GM18507 (cell line): ENCODE measurements at places on chromosomes 7 and 10.

DNA sequence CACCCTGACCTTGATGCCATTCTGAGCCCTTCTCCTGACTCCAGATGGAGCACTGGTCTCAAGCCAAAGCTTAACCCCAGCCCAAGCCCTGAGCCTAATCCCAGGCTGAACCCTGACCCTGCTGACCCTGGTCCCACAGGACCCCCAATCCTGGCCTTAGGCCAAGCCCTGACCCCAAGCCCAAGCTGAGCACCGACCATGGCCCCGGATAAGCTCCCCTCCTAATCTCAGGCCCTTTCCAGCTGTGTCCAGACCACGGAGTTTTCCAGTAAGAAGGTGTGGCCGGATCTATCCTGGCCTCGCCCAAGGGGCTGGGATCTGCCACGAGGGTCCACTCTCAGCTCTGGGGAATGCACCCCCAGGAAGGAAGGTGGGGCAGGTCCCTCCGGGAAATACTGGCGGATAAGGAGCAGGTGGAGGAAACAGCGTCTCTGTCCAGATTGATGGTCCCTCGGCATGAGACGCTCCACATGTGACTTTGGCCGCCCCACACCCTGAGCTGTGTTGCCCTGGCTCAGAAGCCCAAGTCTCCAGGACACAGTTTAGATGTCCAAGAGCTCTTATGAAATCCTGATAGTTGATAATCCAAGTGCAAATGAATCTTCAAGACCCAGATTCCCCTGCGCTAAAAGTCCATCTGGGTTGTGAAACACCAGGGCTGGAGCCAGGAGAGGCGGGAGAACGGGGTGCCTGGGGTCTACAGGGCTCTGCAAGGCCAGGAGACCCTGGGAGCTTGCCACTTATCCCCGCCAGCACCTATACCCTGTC lies 10.4 kb downstream of the ELN start:
- DNase-seq, result no peak

- no peak for DNase-seq
Measured at GRCh38 chr10:69757553-69758309, 44.0 kb upstream of the COL13A1 start.

- DNase-seq, result no peak
Measured at GRCh38 chr7:15813448-15813847, 127.0 kb upstream of the MEOX2 start.

- DNase-seq, result no peak
Measured at GRCh38 chr7:155685070-155685790, 40.8 kb downstream of the RBM33 start.

DNA sequence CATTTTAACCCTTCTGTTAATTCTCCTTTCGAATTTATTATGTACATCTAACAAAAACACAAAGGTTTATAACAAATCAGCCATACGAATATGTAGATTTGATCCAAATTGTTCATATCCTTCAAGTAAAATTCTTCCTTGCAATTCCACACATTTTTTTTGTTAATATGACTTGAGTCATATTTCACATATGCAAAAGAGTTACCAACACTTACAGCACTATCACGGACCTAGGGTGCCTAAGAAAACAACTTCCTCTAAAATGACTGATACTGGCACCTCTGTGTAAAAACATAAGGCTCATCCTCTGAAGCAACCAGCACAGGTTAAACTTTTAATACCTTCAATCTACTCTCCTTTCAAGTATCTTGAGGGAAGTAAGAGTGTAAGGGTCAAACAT lies 451.8 kb downstream of the SEMA3D start:
- DNase-seq, result no peak

DNA sequence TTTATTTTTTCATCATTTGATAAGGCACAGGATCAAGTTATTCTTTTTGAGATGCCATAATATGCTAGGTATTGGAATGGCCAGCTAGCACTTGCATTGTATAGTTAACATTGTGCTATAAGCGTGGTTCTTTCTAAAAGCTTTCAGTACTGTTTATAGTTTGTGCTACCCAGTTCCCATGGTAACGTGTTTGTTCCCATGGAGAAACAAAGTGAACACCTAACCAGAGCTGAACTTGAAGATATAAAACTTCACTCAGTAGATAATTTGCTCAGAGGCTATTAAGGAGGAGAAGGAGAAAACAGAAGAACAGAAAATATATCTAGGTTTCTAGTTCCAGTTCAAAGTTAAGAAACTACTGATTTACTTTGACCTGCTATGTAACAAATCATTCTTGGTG lies 23.6 kb upstream of the ITGB8 start:
- no peak for DNase-seq

DNA sequence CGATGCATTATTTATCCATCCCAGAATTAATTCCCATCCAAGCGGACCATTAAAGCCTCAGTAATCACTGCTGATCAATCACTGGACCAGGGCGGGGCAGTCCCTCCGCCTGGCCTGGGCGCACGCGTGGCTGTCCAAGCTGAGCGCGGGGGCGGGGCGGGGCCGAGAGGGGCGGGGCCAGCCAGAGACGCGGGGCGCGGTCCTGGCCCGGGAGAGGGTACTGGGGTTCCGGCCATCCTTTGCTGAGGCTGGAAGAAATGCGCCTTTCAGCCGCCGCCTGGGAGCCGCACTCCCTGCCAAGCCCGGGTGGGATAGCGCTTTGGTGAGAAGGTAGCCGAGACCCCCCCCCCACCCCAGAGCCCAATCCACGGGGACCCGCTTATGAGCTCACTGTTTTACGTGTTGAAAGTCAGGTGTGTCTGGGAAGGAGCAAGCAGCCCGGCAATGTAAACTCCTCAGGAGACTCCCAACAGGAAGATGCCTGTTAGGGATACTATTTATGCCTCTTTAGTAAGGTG lies at the start of gene ARHGAP22:
Gene ARHGAP22, minus strand, starts transcription at position 83 of the 518 bp plus-strand sequence. CDS start 277 bp downstream, outside the sequence.
- DNase-seq, result peak; percentile 39

DNA sequence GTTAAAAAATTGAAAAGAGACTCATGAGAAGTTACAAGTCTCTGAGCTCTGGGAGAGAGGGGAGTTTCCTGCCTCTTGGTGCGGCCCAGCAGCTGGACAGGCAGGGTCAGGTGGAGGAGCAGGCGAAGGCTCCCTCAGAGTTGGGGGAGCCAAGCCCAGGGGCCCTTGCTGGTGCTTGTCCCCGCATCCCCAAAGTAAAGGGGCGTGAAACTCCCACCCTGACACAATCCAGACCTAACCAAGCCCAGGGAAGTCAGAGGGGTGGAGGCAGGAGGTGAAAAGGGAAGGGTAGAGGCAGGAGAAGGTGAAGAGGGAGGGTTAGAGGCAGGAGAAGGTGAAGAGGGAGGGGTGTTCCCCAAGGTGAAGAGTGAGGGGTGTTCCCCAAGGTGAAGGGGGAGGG lies 322.8 kb downstream of the GLRX3 start:
- no peak for DNase-seq

DNA sequence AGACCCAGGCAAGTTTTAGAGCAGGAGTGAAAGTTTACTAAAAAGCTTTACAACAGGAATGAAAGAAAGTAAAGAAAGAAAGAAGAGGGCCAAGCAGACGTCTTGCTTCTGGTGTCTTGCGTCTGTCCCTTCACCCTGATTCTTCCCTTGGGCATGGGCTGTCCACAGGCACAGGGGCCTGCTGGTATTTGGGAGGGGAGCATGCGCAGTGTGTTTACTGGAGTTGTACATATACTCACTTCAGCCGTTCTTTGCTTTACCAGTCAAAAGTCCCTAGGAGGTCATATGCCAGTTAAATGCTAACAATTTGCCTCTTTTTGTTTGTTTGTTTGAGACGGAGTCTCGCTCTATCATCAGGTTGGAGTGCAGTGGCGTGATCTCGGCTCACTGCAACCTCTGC lies 875.9 kb downstream of the REEP3 start:
- DNase-seq, result no peak

GRCh38 chr10:123318516-123318915 lies 164.3 kb downstream of the BUB3 start:
- no peak for DNase-seq
